ENCODE measurements at places on chromosomes 5 and 9. TPM values are rescaled to one million over a fixed set of nuclear protein-coding genes. Genes with fewer than 3 reads are reported as not detected.

The IL4 gene
- total RNA-seq: not detected

The SPEF2 gene
- total RNA-seq: 9.1 TPM

The IFNB1 gene
- not detected for total RNA-seq

The PRUNE2 gene
- 0.23 TPM for total RNA-seq

The BHMT2 gene
- not detected for total RNA-seq

The SLC25A2 gene
- 0.52 TPM for total RNA-seq

The FOXD1 gene
- total RNA-seq: not detected

The SOHLH1 gene
- total RNA-seq: not detected

The PRR16 gene
- not detected for total RNA-seq

The SEC61B gene
- 116 TPM for total RNA-seq

The ADGRD2 gene
- total RNA-seq: not detected

The SLC36A2 gene
- not detected for total RNA-seq

Measured in activated CD4-positive, alpha-beta T cell treated with anti-CD3 and anti-CD28 coated beads, Interleukin-2, amount 10 ng/mL, durations not matched to agents 7 days and 5 days (primary cell).